ENCODE measurements at places on chromosomes 1 and 21.

DNA sequence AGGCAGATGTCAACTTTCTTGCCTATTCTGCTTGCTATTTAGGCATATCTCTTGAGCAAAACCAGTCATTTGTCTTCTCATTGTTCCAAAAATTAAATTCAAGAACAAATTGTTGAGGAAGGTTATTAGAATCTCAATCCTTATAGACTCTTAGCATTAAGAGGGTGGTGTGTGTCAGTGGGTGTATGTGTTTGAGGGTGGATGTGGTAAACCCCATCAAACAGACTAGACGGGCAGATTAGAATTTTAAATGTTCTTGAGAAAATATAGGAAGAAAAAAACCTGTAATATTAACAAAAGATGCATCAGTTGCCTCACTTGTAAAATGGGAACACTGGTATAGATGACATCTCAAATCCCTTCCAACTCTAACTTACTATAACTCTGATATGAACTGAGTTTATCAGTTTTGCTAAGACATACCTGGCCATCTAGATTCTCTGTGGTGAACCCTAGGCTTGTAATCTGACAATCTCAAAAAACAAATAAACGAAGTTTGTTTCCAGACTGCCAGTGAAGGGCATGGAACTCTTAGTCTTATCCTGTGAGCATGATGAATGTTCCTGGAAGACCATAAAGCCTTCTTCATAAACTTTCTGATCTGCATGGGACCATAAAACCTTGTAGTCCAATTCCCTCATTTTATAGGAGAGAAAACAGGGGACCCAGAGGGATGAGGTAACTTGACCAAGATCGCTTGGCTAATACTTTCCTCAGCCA lies 176.3 kb upstream of the SGIP1 start:
- peak; percentile 57 for DNase-seq

DNA sequence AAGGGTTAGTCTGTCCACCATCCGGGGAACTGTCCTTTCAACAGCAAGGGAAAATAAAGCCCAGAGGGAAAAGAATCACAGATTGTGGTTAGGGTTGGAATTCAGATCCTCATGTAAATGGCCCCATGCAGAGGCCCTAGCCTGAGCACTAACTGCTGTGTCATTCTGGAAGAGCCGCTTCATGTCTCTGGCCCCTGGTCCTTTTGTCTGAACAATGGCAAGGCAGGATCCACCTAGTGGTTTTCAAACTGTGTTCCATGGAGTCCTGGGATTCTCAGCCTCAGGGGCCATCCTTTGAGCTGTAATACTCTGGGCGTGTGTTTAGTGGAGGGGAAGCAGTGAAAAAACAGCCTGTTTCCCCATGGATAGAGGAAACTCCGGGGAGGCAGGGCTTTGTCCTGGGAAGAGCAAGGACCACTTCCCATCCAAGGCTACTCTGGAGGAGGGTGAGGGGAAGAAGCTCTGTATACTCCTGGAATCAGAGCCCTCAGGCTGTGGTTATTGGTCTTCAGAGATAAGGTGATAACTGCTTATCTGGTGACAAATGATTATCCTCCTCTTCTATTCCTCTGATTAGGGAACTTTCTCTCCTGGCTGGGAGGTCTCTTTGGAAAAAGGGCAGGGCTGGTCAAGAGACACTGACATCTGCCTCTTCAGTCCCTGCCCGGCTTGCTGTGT lies 19.2 kb downstream of the PAX7 start:
- DNase-seq, result no peak

GRCh38 chr1:93549131-93549530 lies 101.2 kb downstream of the FNBP1L start:
- DNase-seq, result no peak

- DNase-seq, result peak; percentile 24
These were observed 18.8 kb downstream of the NEK7 start for GRCh38 chr1:198175423-198176170.

- no peak for DNase-seq
These were observed 95.5 kb downstream of the TNFSF18 start for GRCh38 chr1:172955161-172955815.

DNA sequence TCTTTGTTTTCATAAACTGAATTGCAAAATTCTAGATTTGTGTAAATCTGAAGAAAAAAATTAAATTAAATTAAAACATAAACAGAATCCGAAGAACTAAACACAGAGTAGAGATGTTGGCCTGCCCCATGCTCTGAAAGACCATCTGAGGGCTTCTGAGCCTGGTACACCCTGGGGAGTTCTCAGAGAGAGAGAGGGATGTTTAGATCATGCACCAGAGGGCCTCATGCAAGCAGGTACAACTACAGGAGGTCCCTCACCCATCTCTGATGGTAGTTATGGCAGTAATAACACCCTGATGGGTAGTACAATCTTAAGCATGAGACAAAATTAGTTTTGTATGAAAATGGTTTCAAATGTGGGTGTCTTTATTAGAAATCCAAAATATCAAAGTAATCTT lies 127.7 kb downstream of the TGFB2 start:
- no peak for DNase-seq

GRCh38 chr1:157167437-157167836 lies 29.2 kb upstream of the ETV3 start:
- no peak for DNase-seq

DNA sequence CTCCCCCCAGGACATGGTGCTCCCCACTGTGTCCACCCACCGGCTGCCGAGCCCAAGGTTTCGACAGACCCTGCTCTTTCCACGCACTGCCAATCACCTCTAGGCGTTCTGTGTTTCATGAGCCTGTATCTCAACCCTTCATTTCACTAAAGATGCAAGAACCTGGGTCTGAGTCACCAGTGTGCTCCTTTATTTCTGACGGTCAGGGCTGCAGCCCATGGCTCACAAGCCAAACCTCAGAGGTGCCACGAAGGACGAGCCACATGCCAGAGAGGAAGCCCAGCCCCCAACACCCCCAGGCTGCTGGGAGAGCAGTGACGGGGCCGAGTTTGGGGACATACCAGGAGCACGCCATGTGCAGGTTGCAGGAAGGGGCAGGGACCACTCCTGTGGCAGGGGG lies 79.2 kb upstream of the ARHGEF16 start:
- DNase-seq, result no peak

GRCh38 chr1:208173749-208174148 lies 70.4 kb downstream of the PLXNA2 start:
- DNase-seq, result no peak

- no peak for DNase-seq
These were observed 105.1 kb upstream of the TLR5 start for GRCh38 chr1:223248001-223248769.

DNA sequence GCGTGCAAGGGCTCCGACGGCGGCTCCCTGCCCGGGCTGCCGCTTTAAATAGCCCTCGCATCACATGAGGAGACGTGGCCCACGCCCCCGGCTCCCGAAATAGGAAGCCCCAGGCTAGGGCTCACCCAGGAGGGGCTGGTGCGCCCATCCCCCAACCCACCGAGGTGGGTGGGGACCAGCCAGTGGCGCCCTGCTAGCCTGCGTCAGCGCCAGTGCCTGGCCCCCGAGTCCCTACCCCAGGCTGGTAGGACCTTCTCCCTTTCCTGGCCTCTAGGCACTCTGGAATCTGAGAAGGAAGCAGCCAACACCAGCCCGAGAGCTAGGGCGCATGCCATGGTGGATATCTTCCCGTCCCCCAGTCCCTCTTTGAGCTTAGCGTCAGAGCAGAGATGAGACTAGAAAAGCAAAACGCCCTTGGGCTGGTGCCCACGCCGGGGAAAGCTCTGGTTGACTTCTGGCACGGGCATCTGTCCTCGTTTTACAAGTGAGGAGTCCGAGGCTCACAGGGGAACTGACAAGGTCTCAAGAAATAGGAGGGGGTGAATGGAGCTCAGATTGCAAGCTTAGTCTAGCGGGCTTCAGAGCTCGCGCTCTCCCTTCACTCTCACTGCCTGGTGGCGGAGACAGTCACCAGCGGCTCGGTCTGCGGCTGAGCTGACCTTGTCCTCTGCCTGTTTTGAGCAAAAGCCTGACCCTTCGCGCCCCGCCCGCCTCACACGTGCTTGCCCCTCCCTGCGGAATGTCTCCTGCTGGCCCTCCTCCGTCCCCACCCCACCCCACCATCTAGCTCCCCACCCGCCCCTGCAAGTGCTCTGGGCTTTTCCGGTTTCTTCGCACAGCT lies at the start of gene FABP3:
TSS of gene FABP3 (minus strand) at position 21 of the 841 bp plus-strand sequence. CDS start 62 bp downstream, outside the sequence.
- no peak for DNase-seq

GRCh38 chr1:21875621-21876063 lies 61.5 kb downstream of the HSPG2 start:
- no peak for DNase-seq

DNA sequence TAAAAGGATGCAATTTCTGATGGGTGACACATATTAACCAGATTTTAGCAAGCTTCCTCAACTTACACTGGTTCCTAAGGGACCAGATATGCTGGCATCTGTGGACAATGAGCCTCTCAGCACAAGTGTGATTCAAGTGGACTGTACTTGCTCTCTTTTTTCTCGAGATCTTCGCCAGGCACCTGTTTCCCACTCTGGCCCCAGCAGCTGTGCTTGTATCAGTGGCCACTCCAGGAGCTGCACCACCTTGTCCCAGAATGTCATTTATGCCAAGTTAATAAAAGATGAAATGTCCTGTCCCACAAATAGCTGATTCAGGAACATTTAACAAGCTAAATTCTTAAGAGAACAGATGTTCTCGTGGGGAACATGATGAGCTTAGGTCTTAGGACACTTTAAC lies 14.6 kb downstream of the C1orf198 start:
- DNase-seq, result no peak

GRCh38 chr1:29474274-29475244 lies 238.2 kb downstream of the PTPRU start:
- DNase-seq, result no peak

GRCh38 chr1:186094172-186094571 lies 280.9 kb downstream of the TPR start:
- DNase-seq, result no peak

DNA sequence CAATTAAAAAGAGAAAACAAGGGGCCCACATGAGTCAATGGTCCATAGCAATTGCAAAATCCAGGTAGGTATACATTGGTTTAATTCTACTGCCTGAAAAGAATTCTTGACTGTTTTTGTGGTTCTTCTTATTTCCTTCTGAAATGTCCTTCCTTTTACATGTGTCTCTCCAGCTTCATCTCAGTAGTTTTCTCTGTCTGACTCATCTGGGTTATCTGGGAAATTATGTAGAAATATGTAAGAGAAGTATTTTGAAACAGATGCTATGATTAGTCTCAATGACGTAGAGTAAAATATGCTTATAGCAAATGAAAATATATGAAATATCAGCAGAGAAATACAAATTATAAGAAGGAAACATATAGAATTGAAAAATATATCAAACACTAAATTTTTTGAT lies 953.2 kb downstream of the BRINP3 start:
- no peak for DNase-seq

GRCh38 chr1:205927676-205928075 lies 15.6 kb downstream of the SLC26A9 start:
- DNase-seq, result no peak

GRCh38 chr1:228066891-228067654 lies 15.4 kb upstream of the ARF1 start:
- DNase-seq, result no peak

DNA sequence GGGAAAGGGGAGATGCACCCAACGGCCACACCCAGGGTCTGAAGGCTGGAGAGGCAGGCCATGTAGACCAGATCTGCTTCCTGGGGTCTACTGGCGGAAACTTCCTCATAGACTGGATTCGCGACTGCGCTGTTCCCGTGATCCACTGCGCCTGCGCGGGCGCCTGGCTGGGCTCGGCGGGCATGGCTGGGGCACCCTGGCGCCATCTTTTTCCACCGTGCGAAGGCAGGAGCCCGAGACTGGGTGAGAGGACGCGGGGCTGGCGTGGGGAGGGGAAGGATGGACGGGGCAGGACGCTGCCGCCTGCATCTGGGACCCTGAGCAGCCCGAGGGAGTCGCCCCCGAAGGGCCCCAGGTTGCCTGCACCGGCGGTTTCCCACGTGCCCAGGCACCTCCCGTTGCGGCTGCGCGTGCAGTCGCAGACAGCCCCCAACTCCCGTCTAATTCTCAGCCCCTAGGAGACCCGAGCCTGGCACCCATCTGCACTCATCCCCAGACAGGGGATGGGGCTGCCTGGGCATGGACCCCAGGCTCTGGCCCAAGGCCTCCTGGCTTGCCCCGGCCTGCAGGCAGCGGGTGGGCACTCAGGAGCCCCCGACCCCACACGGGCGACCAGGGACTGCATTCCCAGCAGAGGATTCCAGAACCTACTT lies 12.4 kb upstream of the FAM3B start:
- no peak for DNase-seq

GRCh38 chr21:17105932-17106331 lies 406.9 kb upstream of the CXADR start:
- no peak for DNase-seq

- DNase-seq, result no peak
These were observed 221.9 kb downstream of the CTH start for GRCh38 chr1:70633004-70633403.

DNA sequence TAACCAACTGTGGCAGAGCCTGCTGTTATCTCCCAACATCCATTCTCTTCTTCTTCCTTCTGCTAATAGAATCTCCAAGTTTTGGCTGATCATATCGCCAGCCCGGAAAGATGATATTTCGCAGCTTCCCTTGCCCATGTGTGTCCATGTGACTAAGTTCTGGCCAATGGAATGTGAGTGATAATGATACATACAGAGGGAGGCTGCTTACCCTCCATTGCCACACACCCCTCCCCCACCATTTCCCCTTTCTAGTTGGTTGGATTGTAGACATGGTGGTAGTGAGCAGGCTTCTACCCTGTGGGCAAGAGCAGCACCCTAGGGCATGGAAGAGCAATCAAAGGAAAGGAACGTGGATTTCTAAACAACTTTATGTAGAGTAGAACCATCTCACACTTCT lies 48.8 kb downstream of the SLC9C2 start:
- no peak for DNase-seq

DNA sequence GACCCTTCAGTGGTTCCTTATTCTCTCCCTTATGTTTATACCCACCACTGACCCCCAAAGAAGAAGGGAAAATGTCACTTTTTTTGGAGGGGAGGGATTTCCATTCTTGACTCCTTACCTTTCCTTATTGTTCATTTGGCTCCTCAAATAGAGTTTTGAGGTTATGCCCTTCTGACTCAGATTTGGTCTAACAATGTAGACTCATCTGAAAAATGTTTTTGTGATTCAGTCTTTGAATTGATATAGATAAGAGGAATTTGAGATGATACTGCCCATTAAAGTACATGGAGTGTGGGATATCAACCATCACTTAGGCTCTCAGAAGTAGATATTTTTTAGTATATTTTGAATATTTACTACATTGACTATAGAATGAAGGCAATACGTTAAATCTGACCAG lies 16.1 kb downstream of the USP1 start:
- DNase-seq, result no peak

DNA sequence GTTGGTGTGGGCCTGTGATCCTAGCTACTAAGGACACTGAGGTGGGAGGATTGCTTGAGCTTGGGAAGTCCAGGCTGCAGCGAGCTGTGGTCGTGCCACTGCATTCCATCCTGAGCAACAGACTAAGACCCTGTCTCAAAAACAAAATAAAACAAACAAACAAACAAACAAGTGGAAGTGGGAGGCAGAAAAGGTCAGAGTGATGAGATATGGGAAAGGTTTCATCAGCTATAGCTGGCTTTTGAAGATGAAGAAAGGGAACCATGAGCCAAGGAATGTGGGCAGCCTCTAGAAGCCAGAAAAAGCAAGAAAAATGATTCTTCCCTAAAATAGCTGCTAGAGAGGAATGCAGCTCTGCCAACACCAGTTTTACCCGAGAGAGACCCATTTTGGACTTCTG lies 10.6 kb upstream of the NUCKS1 start:
- DNase-seq, result no peak

- DNase-seq, result no peak
These were observed 45.0 kb downstream of the GPR88 start for GRCh38 chr1:100582943-100583342.
